DMS 273 treated with DMSO at 0.1 percent for 48 hours (cell line): ENCODE measurements at places on chromosomes 5 and 9.

DNA sequence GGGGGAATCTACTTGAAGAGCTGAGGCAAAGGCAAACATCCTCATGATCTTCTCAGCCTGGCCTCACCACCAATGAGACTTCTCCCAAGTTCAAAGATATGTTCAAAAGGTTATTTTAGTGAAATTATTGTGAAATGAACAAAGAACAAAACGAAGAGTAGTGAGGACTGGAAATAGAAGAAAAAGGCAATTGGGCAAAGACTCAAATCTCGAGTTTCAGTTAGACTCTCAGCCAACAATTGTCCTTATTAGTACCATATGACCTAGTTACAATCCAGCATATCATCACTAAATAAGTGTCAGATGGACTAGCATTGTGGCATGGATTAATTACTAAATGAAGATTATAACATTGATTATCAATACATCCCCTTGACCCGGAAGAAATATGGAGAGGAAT lies 9.0 kb downstream of the ZNF474 start:
- no peak for DNase-seq

- no peak for DNase-seq
These were observed 988 bp downstream of the SHISAL2B start for GRCh38 chr5:64691291-64691690.

GRCh38 chr9:111001526-111001925 lies 36.7 kb downstream of the LPAR1 start:
- no peak for DNase-seq

DNA sequence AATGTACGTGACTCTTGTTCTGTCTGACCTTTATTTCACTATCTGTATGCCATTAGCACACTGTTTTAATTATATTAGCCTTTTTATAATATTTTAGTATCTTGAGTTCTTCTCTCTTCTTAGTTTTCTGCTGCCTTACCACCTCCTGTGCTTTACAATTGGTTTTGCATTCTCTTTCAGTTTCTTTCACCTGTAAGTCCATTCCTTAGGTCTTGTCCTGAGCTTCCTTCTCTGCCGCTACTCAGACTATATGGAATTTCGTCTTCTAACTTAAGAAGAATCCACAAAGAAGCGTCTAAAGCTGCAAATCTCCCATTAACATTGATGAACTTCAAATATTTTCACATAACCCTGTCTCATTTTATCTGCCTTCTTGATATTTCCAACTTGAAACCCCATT lies 642.9 kb downstream of the MAT2B start:
- no peak for DNase-seq

DNA sequence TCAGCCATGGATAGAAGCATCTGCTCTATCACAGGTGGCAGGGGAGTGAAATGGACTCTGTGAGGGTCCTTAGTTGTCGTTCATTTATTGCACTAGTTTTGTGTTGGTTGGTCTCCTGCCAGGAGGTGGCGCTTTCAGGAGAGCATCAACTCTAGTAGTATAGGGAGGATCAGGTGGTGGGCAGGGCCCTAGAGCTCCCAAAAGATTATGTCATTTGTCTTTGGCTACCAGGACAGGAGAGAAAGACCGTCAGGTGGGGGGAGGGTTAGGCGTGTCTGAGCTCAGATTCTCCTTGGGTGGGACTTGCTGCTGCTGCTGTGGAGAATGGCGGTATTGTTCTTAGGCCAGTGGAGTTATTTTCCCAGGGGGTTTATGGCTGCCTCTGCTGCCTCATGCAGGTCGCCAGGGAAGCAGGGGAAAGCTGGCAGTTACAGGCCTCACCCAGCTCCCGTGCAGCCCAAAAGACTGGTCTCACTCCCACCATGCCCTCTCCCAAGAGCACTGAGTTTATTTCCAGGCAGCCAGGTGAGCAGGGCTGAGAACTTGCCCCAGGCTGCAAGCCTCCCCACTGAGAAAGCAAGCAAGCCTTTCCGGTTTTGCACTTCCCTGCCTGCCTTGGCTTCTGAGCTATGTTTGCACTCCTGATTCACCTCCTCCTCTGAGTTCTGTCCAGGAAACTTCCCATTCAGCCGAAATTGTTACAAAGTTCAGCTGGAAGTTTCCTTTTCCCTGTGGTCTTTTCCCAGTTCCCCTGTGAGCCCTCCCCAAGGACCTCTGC lies 317.3 kb downstream of the TAF11L14 start:
- DNase-seq: no peak

DNA sequence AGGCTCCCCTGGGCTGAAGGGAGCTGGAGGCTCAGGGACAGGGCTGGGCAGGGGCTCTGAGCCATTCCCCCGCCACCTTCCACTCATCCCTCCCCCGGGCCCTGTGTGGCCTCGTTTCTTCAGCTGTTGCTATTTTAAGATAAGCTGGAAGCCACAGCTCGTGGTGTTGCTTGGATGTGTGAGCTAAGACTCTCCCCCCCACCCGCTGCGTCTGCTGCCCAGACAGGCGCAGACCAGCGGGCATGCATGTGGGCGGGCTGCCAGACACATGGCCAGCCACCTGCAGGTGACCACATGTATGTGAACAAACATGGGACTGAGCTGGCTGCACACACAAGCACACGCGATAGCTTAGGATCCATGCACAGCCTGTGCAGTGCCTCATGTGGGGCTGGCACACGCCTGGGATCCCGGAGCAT lies 8.7 kb downstream of the SNCB start:
- no peak for DNase-seq

DNA sequence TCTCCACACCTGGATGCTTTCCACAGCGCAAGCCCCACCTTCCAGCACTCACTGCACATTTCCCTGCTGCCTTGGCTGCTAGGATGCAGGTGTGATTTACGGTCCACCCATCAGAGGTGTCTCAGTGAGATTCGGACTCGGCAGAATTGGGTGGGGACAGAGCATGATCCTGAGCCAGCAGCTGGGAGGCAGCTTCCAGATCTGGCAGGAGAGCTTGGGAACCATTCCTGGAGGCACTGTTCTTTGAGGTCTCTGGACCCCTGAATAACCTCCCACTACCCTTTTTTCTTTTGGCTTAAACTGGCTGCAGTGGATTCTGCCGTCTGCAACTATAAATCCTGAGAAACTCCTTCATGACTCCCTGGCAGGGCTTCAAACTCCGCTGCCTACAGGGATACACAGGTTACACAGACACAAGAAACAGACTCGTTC lies 99.6 kb upstream of the PHYKPL start:
- DNase-seq: no peak

DNA sequence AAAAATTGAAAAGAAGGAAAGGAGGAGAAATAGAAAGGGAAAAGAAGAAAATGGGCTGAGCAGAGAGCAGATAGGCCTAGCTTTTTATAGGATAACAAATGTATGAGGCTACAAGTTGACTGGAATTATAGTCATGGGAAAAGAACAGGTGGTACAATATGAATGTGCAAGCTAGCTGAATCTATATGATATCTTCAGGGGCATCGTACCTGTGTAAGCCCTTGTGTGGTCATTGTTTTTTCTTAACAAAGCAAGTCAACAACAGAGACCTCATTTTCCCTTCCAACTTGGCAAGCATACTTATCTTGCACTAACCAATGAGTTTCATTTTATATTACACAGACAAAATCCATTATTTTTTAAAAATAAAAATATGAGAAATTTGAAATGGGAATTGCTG lies 259.2 kb downstream of the KCTD16 start:
- no peak for DNase-seq

- no peak for DNase-seq
These were observed 37.9 kb downstream of the PCDH1 start for GRCh38 chr5:141840280-141840812.

GRCh38 chr5:72523960-72524582 lies 16.9 kb upstream of the ZNF366 start:
- DNase-seq: peak; percentile 40

- DNase-seq: peak; percentile 45
These were observed 63.5 kb upstream of the BARX1 start for GRCh38 chr9:94018628-94019027.

DNA sequence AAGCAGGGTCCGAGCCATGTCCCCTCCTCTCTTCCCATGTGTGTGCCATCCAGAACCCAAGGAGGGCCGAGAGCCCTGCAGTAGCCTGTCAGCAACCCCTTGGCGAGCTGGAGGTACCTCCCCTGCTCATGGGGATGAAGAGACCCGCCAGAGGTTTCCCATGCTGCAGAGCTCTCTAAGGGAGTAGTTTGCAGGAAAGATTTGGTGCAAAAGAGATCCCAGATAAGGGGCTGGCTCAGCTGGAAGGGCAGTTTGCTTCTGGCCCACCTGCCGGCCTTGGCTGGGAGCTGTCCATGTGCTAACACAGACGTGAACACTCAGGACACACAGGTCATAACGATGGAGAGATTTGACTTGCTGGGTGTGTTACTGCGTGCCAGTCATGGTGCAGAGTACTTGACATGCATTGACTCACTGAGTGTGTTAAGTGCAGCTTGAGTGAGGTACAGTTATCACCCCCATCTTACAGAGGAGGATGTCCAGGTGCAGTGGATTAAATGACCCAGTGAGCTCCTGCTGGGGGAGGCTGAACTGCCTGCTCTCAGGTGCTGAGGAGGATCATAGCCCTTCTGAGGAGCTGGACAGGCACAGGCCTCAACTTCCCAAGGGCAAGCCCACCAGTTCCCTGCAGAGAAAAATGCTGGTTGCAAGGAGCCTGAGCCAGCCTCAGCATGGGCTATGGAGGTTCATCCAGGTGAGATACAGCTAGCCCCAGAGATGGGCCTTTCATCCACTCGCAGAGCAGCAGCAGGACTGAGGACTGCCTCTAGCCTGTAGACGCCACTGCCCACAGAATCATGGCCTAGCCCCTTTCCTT lies 6.3 kb upstream of the SLC25A48 start:
- no peak for DNase-seq

DNA sequence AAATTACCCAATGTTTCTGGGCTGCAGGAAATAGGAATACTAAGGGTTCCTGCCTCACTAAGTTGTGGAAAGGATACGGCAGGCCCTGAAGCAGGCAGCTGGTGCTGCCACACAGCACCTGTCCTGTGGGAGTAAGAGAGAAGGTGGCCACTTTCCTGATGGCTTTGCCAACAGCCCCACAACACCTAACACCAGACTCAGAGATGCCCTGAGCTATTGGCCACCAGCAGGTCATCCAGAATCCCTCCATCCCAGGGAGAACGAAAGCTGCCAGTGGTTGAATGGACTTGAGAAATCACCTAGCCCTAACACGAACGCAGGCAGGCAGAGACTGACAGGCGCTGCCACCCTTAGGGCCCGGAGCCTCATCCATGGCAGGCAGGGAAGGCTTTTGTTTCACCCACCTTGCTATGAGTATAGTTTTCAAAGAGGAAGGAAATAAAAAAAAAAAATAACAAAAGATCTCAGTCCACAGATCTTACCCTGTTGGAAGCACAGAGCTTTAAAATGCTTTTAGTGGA lies 82.2 kb downstream of the DCP2 start:
- DNase-seq: no peak

GRCh38 chr5:21184581-21184980 lies 1196.6 kb upstream of the CDH18 start:
- DNase-seq: no peak

DNA sequence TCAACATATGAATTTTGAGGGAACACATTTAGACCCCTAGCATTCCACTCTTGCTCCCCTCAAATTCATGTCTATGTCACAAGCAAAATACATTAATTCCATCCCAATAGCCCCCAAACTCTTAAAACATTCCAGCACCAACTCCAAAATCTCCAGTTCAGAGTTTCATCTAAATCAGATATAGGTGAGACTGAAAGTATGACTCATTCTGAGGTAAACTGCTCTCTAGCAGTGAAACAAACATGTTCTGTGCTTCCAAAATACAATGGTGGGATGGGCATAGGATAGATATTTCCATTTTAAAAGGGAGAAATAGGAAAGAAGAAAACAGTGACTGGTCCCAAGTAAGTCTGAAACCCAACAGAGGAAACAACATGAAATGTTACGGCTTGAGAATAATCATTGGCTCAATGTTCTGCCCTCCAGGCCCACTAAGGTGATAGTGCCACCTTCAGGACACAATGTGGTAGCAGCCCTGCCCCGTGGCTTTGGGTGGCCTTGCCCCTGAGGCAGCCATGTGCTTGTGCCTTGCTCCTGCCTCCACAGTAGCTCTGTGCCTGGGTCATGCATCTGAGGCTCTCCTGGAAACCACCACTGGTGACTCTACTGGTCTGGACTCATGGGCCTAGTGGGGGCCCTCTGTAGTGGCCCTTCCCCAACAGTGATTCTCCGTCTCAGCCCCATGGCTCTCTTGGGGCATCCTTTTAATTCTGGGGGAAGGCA lies 36.4 kb upstream of the IPPK start:
- DNase-seq: no peak

GRCh38 chr9:35903049-35903448 lies 3.0 kb upstream of the HRCT1 start:
- DNase-seq: no peak

DNA sequence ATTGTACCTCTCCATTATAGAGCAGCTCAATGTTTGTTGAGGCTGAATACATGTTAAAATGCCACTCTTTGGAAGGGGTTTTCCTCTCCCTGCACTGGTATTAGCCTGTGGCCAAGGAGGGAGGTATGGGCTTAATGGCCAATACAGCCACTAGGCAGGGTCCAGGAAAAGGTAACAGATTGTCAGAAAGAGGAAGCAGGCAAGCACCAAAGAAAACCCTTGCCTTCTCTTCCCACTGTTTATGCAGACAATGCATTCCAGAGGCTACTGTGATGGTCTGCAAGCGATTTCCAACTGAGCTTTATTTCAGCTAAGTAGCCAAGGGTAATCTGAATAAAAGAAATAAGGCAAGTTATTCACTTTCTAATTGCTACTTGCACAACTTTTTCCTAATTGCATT lies 95.3 kb upstream of the SLC27A6 start:
- no peak for DNase-seq

DNA sequence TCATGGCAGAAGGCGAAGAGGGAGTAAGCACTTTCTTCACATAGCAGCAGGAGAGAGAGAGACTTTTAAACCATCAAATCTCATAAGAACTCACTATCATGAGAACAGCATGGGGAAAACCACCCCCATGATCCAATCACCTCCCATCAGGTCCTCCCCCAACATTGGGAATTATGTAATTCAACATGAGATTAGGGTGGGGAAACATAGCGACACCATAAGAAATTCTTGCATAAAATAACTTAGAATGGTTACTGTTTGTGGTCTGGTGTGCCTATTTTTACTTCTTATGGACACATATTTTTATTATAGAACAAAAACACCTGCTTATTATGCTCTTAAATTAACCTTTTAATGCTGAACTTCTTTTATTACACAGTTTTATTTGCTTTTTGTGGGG lies 298.1 kb downstream of the PJA2 start:
- no peak for DNase-seq

DNA sequence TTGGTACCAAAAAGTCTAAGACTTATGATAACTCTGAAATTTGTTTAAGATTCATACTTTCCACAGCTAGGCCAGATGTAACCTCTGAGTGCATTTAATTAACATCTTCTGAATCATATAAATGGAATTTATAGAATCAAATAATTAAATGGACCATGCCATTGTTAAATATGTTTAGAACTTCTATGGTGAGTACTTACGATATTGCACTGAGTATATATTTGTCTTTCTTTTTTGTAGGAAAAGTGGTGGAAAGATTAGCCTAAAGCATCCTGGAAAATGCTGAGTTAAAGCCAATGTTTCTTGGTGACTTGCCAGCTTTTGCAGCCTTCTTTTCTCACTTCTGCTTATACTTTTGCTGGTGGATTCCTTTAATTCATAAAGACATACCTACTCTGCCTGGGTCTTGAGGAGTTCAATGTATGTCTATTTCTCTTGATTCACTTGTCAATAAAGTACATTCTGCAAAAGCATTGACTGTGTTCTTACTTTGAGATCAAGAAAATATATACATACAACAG lies 11.9 kb downstream of the SPINK6 start:
- DNase-seq: no peak
